ENCODE measurements at places on chromosomes 2 and 18.

GRCh38 chr18:44054514-44054913, 626.2 kb upstream of the SETBP1 start:
- no peak for DNase-seq

DNA sequence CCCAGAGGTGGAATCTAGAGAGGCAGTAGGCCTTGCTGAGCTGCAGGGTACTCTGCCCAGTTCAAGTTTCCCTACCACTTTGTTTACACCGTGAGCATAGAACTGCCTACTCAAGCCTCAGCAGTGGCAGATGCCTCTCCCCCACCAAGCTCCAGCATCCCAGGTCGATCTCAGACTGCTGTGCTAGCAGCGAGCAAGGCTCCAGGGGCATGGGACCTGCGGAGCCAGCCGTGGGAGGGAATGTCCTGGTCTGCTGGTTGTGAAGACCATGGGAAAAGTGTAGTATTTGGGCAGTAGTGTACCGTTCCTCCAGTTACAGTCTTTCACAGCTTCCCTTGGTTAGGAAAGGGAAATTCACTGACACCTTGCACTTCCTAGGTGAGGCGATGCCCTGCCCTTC, 50.6 kb upstream of the FSIP2 start:
- DNase-seq: no peak

GRCh38 chr2:136492901-136493300, 272.4 kb upstream of the THSD7B start:
- DNase-seq: no peak

- DNase-seq: no peak
These were observed 217.1 kb upstream of the SLC35G4 start for GRCh38 chr18:11392292-11392691.

GRCh38 chr18:354003-354402, 86.2 kb upstream of the THOC1 start:
- no peak for DNase-seq

GRCh38 chr18:79875931-79876461, 75.5 kb downstream of the SLC66A2 start:
- DNase-seq: no peak

DNA sequence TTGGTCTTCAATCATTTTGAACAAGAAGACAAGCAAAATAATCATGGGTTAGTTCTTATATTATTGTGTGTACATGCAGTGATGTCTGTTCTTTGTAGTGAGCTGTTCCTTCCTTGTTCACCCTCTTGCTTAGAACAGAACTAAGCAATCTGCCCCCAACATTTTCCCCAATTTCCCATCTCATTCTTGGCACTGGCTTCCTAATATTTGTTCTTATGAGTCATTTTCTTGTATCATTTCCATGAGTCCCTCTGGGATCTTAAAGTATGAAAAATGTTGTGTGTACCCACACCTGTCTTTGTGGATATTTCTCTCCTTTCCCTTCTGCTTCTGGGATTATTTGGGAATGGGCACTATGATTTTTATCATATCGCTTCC, 3.5 kb upstream of the IL1B start:
- no peak for DNase-seq

- no peak for DNase-seq
These were observed 487.4 kb downstream of the EIPR1 start for GRCh38 chr2:2890246-2890645.

DNA sequence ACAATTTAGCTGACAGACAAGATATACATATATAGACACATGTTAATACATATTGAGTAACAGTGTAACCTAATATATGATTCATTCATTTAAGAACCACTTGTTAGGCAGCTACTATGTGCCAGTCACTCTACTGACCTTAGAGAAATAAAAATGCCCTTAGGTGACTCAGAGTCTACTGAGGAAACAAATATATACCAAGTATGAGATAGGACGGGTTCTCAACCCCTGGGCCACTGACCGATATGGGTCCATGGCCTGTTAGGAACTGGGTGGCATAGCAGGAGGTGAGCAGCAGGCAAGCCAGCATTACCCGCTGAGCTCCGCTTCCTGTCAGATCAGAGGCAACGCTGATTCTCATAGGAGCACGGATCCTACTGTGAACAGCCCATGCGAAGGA, 14.8 kb downstream of the STRN start:
- no peak for DNase-seq

GRCh38 chr2:158457092-158457825, 507 bp downstream of the PKP4 start:
- DNase-seq: peak; percentile 71

GRCh38 chr2:27501042-27501441, 4.4 kb downstream of the GCKR start:
- peak; percentile 21 for DNase-seq

All from DMS79 treated with DMSO at 0.1 percent for 48 hours (cell line).